Substantia nigra (tissue), 51 donors: ENCODE measurements at places on chromosomes 11 and 22.
A peak's percentile ranks its signal among the peaks of the same experiment; 100 is the strongest.

DNA sequence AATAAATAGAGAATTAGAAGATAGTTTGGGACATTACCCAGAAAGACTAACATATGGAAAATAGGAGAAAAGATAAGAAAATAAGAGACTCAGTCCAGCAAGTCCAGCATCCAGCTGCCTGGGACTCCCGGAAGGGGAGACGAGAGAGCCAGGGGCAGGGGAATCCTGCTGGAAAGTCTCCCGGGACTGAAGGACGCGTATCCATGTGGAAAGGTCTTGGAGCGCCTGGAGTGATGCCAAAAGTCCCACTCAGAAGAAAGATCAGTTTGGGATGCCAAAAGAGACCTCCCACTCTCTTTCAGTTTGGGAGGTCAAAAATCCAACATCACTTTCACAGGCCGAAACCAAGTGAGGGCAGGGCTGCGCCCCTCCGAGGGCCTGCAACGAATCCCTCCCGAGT, 30.7 kb downstream of the LRFN4 start:
- no peak for DNase-seq

- no peak for DNase-seq
These were observed 6.2 kb upstream of the OR5W2 start for GRCh38 chr11:55920537-55920936.

- DNase-seq, result no peak
These were observed 230.1 kb upstream of the TENM4 start for GRCh38 chr11:79670882-79671281.

DNA sequence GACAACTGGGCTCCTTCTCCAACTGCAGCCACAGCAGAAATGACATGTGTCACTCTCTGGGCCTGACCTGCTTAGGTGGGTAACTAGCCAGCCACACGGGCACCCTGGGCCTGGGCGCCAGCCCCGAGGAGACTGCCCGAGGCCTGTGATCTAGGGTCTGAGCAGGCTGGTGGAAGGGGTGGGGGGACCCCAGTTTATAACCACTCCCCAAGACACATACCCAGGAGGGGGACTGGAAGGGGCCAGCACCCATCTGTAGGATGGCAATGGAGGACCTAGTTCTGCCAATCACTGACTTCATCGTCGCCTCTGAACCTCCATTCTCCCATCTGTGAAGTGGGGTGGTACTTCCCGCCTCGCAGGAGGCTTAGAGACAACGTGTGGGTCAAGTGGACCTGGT, 16.1 kb downstream of the CD5 start:
- no peak for DNase-seq

DNA sequence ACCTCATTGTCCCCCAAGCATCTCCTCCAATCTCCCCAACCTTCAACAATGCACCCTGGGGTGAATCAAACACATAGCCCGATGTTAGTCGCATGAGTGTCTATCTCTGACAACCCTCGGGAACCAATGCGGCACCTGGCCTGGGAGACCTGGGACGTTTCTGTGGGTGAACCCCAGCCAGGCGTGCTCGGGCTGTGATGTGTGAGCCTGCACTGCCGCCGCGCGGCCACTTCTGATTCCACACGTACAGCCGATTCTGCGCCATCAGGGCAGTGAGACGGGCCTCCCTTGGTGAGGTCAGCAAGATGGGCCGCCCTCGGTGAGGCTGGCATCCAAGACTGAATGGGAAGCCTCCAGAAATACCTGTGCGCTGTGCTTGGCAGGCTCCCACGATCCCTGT, 5.2 kb upstream of the H19 start:
- no peak for DNase-seq

- DNase-seq, result no peak
These were observed 802 bp downstream of the ATG2A start for GRCh38 chr11:64916040-64916774.

DNA sequence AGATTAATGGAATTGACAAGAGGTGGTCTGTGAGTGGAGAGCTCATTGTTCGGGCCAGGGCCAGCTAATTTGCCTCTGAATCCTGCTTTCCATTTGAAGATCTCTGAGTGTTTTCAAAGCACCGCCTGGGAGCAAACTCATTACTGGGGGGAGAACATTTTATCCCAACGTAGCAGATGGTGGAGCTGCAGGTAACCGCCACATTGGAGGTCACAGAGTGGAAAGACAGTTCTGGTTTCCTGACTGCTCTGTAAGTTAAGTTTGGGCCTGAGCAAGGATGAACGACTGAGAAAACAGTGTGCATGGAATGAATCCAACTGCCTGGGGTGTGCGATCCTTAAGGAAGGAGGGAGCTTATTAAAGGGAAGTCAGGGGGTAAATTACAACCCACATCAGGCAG, 30.5 kb downstream of the LMO2 start:
- no peak for DNase-seq

- no peak for DNase-seq
These were observed 4.8 kb downstream of the CLCF1 start for GRCh38 chr11:67368621-67369020.

DNA sequence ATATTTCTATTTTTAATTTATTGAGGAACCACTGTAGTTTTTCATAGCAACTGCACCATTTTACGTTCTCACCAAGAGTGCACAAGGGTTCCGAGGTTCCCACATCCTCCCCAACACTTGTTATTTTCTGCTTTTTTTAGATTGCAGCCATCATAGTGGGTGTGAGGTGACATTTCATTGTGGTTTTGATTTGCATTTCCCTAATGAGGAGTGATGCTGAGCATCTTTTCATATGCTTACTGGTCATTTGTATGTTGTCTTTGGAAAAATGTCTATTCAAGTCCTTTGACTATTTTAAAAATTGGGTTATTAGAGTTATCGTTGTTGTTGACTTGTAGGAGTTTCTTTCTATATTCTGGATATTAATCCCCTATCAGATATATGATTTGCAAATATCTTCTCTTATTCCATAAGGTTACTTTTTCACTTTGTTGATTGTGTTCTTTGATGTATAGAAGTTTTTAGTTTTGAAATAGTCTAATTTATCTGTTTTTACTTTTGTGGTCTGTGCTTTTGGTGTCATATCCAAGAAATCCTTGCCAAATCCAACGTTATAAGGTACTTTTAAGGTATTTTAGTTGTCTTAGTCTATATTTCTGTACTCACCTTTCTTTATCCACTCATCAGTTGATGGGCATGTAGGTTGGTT, 9.0 kb downstream of the NEAT1 start:
- DNase-seq, result no peak

GRCh38 chr11:4768094-4768493, 1.6 kb downstream of the OR51F1 start:
- no peak for DNase-seq

GRCh38 chr11:9861860-9862725, 198.2 kb downstream of the SWAP70 start:
- DNase-seq, result no peak

- no peak for DNase-seq
These were observed 143.5 kb downstream of the MIAT start for GRCh38 chr22:26800858-26801257.

DNA sequence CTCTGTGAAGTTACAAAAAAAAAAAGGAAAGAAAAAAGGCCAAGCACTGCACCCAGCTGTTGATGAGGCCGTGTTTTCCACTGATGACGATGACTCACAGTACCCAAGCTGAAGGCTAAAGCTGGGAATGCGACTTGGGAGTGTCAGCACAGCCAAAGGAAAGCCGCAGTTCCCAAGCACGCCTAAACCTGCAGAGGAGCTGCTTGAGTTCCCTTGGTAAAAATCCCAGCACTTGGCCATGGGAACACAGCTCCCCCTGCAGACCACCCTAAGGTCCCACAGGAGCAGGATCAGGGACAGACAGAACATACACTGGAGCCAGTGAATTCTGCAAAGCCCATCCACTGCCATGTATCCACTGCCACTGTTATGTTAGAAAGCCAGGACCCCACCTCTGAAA, 39.9 kb downstream of the SERGEF start:
- peak; percentile 28 for DNase-seq

DNA sequence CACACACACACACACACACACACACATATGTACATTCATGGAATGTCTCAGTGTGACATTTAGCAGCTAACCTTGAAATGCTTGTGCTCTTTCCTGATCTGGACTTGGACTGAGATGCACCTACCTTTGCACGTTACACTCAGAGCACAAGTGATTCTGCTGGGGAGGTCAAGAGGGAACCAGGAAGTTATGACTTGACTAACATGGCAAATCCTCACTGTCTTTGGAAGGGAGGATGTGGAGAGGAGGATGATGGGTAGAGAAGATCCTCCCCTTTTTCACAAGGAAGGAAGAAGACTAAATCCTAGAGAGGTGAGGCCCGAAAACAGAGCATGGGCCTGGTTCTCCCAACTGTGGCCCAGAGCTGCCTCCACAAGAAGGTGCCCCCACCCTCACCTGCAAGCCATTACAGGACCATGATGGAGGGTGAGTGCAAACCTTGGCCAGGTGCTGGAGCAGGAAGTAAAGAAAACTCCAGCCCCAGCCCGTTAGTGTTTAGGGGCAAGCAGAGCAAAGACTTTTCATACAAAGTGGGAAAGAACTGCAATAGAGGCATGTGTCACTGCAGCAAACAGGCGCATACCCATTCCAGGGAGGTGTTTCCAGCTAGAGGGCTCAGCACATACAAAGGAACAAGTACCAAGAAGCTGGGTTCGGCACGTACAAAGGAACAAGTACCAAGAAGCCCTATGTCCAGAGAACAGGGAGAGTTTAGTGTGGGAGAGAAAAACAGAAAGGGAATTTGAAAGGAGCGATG, 26.4 kb downstream of the SCN4B start:
- DNase-seq, result no peak
